ENCODE measurements at places on chromosomes 3 and 15. TPM values are rescaled to one million over a fixed set of nuclear protein-coding genes. Genes with fewer than 3 reads are reported as not detected.

DNA sequence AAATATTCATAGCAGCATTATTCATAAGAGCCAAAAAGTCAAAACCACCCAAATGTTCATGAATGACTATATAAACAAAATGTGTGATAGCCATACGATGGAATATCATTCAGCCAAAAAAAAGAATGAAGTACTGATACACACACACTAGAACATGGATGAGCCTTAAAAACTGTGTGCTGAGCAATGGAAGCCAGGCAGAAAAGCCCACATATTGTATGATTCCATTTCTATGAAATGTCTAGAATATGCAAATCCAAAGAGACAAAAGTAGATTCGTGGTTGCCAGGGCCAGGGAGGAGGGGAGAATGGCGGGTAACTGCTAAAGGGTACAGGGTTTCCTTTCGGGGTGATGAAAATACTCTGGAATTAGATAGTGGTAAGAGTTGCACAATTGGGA lies 37.2 kb upstream of the LINGO1 start:
- no peak for DNase-seq

The FHIT gene
- polyA plus RNA-seq: not detected

GRCh38 chr3:107297597-107297996 lies 79.6 kb upstream of the CCDC54 start:
- DNase-seq: no peak

DNA sequence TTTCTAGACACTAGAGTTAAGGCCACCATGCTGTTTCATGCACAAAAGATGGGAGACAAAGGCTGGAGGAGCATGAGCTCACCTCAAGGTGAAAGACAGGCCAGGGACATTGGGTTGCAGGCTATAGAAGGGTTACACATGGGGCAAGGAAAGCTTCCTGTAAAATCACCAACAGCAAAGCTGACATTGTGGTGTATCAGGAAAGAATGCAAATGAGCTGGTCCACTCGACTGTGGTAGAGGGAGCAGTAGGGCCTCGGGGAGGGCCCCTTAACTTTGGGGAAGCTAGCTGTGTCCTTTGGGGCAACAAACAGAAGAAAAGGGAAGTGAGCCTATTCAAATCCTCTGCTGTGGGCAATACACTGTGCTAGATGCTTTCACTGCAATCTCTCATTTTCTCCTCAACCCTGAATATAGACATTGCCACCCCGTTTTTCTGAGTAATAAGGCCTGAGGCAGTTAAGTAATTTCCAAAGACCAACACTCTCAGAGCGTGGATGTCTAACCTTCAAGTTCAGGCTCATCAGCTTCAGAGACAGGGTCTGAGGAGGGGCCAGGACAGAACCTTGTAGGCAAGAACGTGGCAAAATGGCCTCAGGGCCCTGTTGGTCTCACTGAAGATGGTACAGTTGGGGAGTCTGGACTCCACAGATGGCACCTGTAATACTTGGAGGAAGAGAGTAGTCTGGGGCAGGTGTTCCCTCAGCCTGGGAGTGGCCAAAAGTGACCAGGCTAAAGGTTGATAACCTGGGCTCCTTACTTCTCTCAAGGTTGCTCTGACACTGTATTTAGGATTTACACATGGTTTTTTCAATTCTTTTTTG lies 24.1 kb downstream of the CX3CR1 start:
- DNase-seq: no peak

The PLA2G4F gene
- polyA plus RNA-seq: not detected

DNA sequence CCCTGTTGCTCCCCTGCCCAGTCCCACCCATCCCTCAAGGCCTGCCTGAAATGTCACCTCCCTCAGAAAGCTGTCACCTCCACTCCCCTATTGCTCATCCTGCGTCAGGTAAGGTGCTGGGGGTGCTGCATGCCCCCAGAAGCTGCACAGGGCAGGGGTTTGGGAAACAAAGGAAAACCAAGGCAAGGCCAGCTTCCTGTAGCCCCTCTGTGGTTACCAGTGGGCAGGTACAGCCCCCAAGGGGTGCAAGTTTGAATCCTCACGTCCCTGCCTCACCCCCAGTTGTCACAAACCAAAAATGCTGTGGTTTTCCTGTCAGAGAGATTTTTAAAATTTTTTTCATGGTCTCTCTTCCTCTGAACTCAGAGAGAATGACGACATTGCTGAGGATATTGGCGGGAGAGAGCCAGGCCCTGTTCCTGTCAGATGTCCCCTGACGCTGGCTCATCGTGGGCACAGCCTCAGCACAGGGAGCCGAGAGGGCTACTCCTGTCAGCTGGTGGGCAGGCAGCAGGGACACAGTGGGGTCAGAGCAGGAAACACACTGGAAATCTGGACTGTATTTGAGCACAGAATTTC lies 27.0 kb downstream of the PSTPIP1 start:
- DNase-seq: peak; percentile 68

The ACP3 gene
- polyA plus RNA-seq: 0.53 TPM

- DNase-seq: peak; percentile 57
These were observed 216.9 kb downstream of the IGSF11 start for GRCh38 chr3:118817748-118818165.

- no peak for DNase-seq
These were observed 9.4 kb upstream of the KIF7 start for GRCh38 chr15:89664441-89665350.

GRCh38 chr3:72739531-72740466 lies 108.4 kb downstream of the SHQ1 start:
- DNase-seq: peak; percentile 20

GRCh38 chr3:194592798-194593752 lies 40.1 kb downstream of the TMEM44 start:
- peak; percentile 100 for DNase-seq

The PLIN1 gene
- 0.07 TPM for polyA plus RNA-seq

DNA sequence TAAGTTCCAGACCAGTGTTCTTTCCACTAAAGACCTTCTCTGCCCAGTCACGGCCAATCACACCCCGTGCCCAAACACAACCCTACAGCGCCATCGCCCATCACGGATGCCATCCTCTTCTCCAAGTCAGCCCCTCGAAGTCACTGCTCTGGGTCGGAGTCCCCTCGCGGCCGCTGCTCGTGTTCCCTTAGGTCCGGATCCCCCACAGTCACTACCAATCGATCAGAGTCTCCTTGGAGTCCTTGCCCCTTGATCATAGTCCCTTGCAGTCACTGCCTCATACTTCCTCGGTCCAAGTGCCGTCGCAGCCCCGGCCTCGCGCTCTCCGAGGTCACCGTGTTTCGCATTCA lies 461 bp downstream of the PCYT1A start:
- no peak for DNase-seq

GRCh38 chr3:53183514-53183913 lies 22.5 kb downstream of the PRKCD start:
- no peak for DNase-seq

GRCh38 chr15:81253846-81254245 lies 57.2 kb downstream of the IL16 start:
- DNase-seq: no peak

The FOXL2 gene
- polyA plus RNA-seq: 0.07 TPM

All from IMR-90 (cell line).